ENCODE measurements at places on chromosomes 6 and 20. TPM values are rescaled to one million over a fixed set of nuclear protein-coding genes. Genes with fewer than 3 reads are reported as not detected.

Gene KIF25
- polyA plus RNA-seq: 0.73 TPM

Gene MOXD1
- 172 TPM for polyA plus RNA-seq

Gene SLC22A7
- polyA plus RNA-seq: 0.30 TPM

Gene MRAP2
- polyA plus RNA-seq: 3.2 TPM

Gene GRM4
- 0.56 TPM for polyA plus RNA-seq

Gene PCMT1
- 83.3 TPM for polyA plus RNA-seq

Gene BANF2
- not detected for polyA plus RNA-seq
